Midbrain (tissue), 1 donor: ENCODE measurements at places on chromosomes 1 and 21.

- DNase-seq, result no peak
These were observed 52.5 kb downstream of the NMNAT2 start for GRCh38 chr1:183365676-183366075.

DNA sequence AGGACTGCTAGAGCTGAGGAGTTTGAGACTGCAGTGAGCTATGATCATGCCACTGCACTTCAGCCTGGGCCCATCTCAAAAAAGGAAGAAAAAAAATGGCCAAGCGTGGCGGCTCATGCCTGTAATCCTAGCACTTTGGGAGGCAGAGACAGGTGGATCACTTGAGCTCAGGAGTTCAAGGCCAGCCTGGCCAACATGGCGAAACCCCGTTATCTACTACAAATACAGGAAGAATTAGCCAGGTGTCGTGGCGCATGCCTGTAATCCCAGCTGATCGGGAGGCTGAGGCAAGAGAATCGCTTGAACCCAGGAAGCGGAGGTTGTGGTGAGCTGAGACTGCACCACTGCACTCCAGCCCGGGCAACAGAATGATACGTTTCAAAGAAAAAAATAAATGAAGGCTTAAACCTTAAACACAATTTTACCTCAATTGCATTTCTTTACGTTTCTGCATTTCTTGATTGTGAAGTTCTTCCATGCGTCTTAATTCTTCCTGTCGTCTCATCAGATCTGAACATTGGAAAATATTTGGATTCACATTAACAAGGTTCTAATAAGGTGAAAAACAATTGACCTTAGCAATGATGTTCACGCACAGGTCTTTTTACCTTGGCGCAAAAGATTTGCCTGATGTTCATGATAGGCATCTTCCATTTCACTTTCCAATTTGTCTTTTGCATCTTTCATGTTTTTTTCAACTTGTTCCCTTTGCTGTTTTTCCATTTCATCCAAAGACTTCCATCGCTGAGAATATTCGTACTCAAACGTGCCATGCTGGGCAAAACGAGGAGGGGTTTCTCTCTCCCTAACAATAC lies 4.2 kb downstream of the SFPQ start:
- DNase-seq, result no peak

GRCh38 chr1:184965944-184966860 lies 8.1 kb downstream of the NIBAN1 start:
- DNase-seq, result no peak

DNA sequence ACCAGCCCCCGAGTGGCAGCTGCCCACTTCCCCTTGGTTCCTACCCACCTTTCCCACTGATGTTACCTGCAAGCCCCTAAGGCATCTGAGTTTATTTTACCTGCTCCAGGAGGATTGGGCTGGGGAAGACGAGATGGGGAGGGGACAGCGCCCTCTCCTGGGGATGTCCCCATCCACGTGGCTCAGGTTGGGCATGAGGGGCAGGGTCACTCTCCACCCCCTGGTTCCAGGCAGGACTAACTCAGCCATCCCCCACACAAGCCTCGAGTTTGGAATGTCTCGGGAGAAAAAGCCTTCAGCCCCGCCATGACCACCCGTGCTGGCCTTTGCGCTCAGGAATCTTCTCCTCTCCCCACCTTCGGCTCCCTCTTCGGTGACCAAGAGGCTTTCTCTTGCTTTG lies 90.0 kb downstream of the ARHGEF10L start:
- DNase-seq, result no peak

GRCh38 chr1:169089776-169090175 lies 16.7 kb upstream of the ATP1B1 start:
- DNase-seq, result peak; percentile 72

DNA sequence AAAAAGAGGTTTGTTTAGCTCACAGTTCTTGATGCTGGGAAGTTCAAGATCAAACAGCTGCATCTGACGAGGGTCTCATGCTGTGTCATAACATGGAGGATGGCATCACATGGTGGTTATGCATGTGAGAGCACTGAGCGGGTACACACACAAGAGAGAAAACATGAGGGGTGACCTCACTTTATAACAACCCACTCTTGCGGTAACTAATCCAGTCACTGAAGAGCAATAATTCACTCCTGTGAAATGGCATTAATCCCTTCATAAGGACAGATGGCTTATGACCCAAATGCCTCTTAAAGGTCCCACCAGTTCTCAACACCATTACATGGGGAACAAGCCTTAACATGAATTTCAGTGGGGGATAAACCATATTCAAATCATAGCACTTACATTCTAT lies 23.2 kb upstream of the CHIT1 start:
- no peak for DNase-seq

GRCh38 chr1:221166559-221167318 lies 287.5 kb downstream of the HLX start:
- DNase-seq, result no peak

DNA sequence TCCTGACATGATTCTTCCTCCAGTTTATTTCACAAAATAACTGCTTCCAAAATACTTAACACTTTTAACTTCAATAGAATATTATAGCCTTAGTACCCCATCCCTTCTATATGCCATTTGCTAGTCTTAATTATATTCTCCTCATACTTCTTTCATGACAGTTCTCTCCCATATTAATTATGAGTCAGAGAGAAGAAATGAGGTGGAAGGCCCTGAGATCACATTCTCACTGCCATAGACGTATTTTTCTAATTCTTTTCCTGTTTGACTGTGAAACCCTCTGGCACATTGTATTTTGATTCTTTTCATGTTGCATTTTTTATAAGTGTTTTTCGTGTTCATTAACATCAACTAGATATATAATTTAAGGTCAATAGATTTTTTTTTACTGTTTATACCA lies 88.4 kb downstream of the GTF2B start:
- no peak for DNase-seq

- DNase-seq, result no peak
These were observed 7.5 kb upstream of the CYP4A11 start for GRCh38 chr1:46948629-46949416.

DNA sequence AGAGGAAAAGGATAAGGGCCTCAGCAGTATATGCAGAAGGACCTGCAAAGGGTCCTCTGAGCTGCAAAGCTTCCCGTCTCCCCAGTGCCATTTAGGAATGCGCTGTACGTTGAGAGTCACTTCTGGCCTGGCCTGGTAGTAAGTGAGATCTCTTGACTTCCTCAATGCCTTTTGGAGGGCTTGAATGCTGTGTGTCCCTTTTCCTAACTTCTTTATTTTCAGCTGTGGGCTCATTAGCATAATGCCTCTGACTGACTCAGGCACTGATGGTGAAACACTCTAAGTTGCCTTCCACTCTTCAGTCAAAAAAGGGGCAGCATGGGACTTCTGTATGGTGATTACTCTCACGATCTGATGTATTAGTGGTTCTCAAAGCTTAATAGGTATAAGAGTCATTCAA lies 49.9 kb downstream of the XCL1 start:
- no peak for DNase-seq

- DNase-seq, result no peak
These were observed 153.4 kb downstream of the GALNT2 start for GRCh38 chr1:230220478-230220877.

GRCh38 chr1:86905875-86906274 lies 8.1 kb downstream of the SELENOF start:
- DNase-seq, result no peak

DNA sequence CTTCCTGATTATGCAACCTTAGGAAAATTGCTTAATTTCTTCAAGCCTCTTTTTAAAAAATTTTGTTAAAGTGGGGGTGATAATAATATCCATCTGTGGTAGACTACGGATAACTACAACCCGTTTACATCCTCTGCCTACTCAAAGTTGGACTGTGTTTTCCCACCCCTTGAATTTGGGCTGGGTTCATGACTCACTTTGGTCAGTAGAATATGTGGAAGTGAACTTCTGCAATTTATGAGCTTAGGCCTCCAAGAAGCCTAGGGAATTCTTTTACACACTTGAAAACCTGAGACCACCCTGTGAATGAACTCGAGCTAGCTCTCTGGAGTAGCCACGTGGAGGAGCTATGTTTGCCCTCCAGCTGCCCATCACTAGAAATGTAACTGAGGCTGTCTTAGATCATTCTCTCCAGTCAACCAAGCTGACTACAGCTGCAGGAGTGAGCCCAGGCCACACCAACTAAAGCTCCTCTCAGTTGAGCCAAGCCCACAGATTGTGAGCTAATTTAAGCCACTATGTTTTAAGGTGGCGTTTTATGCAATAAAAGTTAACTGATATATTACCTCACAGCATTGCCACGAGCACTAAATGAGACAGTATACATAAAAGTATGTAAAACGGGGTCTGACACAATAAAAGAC lies 29.6 kb upstream of the CACHD1 start:
- no peak for DNase-seq

DNA sequence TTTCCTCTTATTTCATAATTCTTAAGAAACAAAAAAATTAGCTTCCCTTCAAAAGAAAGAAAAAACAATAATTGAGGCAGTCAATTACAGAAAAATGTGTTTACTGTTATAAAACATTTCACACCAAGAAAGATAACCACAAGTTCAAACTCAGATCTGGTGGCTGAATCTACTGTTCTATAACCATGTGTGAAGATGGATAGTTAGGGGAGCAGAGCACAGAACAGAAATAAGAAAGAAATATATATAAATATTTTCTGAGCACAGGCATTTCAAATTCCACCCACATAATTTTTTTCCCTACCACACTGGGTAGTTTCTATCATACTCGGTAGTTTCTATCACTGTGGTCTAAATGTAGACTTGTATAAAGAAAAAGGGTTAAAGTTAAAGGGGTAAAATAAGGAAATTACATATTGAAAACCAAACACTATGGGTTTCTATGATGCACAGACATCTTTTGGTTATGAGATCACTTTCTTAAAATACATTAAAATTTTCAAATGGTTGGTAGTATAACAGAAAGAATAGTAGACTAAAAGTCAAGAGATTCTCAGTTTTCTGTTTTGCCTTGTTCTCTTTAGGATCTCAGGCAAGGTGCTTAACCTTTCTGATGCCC lies 10.8 kb downstream of the LYST start:
- DNase-seq, result no peak

DNA sequence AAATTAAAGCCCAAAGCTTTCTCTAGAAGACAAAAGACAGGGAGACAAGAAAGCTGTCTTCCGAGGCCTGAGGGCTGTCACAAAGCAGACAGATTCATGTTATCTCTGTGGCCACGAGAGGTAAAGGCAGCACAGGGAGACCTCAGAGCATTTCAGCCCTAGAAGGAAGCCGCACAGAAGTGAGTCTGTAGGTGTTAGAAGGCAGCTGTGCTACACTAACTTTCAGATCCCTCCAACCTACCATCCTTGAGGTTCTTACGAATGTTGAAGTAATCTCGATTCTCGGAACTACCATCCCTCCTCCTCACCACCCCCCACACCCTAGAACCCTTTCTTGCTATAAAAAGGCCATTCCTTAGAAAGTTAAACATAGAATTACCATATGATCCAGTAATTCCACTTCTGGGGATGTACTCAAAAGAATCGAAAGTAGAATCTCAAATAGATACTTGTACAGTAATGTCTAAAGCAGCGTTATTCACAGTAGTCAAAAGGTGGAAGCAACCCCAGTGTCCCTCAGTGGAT lies 21.5 kb upstream of the LYST start:
- no peak for DNase-seq

DNA sequence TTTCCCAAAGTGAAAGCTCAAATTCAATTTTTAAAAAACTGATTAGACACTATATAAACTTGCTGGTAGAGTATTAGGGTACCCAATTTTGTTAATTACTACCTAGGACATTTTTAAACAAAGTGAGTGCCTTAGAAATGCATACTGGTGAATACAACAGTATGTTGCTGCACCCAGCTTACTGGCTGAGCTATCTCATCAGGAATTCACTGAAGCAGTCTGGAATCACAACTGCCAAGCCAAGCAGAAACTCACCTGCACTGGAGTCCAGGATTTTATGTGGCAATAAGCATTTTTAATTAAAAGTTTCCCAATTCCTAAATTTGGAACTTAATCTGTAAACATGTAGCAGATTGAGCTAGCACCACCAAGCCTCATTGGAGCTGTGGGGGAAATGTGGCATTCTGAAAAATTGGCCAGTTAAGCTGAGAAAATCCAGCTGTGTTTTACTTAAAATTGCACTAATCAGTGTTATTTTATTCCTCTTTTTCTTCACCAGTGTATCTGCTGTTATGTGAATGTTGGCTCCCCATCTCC lies 61.8 kb downstream of the CLEC20A start:
- DNase-seq, result no peak

GRCh38 chr1:65308781-65309303 lies 501 bp upstream of the DNAJC6 start:
- DNase-seq, result no peak

- DNase-seq, result no peak
These were observed 60.2 kb upstream of the PBX1 start for GRCh38 chr1:164498792-164499191.
